ENCODE measurements at places on chromosomes 13 and 19.

- no peak for DNase-seq
These were observed 28.4 kb upstream of the ENOX1 start for GRCh38 chr13:43815204-43815603.

DNA sequence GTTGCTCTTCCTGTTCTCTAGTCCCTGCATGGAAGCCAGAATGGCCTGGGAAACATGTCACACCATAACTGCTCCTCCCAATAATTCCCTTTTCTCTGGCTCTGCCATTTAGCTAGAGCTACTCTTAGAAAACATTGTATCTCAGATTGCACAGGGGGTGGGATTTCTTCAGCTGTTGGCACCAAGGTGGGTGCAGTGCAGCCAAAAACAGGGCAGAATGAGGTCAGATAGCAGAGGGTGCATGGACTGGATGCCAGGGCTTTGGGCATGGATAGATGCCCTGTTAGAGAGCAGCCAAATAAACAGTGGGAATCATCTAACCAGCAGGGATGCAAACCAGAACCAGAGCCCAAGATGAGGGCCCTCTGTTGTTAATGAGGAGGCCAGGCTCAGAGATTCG lies 4.9 kb upstream of the AMER2 start:
- DNase-seq: no peak

- no peak for DNase-seq
These were observed 6.8 kb downstream of the ZNF564 start for GRCh38 chr19:12544401-12544876.

- no peak for DNase-seq
These were observed 568.7 kb downstream of the UQCRFS1 start for GRCh38 chr19:28644169-28644775.

- peak; percentile 21 for DNase-seq
These were observed 955.4 kb downstream of the EFNB2 start for GRCh38 chr13:105579821-105580710.

- DNase-seq: no peak
These were observed 11.4 kb downstream of the MCF2L start for GRCh38 chr13:112980434-112980833.

DNA sequence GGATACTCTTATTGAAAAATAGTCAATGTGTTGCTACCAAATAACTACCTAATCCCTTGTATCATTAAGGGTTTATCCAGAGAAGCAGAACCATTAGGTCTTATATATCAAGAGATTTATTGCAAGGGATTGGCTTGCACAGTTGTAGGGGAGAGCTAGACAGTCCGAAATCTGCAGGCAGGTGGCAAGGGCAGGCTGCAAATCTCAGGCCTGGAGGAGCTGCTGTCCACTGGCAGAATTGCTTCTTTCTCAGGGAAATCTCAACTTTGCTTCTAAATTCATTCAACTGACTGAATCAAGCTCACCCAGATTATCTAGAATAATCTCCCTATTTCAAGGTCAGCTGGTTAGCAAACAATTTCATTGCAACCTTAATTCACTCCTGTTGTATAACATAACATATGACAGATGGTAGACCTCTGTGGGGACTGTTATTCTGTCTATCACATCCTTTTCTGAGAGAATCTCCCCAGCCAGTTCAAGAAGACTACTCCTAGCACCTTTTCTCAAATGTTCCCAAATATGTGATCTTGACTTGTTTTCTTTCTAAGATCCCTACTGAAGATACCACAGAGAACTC lies 194.2 kb downstream of the NHLRC3 start:
- DNase-seq: no peak

GRCh38 chr19:40667602-40668001 lies 22.8 kb downstream of the NUMBL start:
- no peak for DNase-seq

DNA sequence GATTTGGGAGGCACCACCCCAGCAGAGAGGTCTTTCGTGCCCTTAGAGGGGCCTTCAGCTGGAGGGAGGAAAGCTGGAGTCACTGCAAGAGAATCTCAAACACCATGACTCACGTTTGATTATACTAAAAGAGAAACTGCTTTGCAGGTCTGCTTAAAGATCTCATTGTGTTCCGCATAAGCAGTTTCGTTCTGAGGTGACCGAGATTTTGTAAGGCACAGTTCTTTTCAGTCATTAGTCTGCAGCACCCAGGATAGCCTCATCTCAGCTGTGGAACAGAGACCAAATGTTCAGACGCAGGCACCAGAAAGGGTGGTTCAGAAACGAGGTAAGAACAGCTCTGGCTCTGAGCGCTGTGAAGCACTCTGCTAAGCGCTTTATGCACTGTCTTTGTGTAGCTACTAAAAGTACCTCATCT lies 71.2 kb upstream of the GTF3A start:
- DNase-seq: no peak

DNA sequence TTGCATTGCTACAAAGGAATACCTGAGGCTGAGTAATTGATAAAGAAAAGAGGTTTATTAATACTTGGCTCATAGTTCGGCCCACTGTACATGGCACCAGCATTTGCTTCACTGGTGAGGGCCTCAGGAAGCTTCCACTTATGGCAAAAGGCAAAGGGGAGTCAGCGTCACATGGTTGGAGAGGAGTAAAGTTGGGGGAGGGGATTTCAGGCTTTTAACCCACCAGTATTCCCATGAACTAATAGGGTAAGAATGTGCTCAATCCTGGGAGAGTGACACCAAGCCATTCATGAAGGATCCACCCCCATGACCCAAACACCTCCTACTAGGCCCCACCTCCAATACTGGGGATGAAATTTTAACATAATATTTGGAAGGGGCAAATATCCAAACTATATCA lies 82.5 kb upstream of the MYCBP2 start:
- DNase-seq: no peak

DNA sequence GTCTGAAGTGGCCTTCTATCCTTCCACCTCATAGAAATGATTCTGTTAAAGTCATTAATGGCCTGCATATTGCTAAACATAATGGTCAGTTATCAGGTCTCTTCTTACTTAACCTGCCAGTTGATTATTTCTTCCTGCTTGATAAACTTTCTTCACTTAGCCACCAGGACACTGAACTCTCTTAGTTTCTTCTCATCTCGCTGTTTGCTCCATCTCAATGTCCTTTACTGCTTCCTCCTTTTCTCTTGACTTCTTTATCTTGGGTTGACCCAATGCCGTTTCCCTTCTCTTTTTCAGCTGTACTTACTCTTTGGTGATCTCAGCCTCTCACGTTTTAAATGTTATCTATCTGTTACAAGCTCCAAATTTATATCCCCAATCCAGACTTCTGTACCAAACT lies 17.1 kb upstream of the CLC start:
- no peak for DNase-seq

DNA sequence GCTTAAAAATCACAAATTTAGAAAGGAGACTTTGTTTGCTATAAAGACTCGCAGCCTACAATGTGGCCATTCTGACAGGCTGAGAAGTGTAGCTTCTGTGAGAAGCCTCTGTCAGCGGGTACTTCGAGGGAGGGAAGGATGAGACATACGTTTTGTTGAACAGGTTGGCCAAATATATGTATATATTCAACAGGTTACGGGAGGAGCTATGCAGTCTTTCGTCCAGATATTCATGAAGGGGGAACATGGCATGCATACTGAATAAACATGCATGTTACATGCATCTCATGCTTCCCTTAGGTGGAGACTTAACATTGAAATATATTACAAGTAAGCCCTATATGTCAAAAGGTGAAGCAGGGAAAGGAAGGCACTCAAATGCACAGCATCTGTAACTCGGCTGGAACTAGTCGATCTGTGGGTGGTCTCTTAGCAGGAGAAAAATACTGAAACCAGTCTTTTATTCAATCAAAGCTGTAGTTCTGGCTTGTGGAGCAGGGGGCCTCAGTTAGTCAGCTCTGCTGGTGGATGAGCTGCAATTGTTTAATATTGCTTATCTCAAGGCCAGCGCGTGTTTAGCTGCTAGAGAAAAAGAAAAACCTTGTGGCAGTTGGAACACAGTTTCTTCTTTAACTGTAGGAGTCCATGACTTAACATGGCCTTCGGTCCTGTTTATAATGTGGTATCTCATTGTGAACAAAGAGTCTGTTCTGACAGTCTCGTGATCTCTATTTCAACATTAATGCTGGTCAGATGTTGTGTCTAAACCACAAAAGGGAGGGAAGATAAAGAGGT lies 94.3 kb downstream of the FAM216B start:
- no peak for DNase-seq

DNA sequence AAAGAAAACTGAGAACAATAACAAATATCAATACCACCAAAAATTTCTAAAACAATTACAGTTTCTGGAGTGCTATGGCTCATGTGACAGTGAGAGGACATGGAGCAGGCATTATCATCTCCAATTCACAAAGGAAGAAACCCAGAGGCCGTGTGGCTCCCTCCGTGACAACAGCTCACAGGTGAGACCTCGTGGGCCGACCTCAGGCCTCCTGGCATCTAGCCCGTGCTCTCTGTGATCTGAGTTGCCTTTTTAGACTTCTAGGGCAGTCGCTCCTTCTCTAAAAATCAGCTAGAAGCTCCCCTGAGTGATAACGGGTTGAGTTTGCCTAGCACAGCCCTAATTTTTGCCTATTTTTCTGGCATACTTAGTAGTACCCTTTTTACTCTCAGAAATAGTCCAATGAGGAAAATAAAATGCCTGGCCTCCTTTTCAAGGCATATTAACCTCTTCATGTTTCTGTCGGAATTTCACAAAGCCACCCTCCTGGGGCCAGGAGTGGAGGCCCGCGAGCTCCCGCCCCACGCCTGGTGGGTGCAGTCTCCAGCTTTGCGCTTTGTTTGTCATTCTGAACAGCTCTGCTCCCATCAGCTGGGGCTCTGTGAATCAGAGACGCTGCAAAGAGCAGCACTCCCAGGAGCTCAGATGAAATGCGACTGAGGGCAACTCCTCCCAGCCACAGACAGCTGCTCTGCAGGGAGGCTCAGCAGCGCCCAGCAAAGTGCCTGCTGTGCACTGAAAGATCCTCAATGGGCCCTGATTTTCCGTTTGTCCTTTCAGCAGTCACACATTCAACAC lies 292.5 kb downstream of the UQCRFS1 start:
- DNase-seq: no peak

DNA sequence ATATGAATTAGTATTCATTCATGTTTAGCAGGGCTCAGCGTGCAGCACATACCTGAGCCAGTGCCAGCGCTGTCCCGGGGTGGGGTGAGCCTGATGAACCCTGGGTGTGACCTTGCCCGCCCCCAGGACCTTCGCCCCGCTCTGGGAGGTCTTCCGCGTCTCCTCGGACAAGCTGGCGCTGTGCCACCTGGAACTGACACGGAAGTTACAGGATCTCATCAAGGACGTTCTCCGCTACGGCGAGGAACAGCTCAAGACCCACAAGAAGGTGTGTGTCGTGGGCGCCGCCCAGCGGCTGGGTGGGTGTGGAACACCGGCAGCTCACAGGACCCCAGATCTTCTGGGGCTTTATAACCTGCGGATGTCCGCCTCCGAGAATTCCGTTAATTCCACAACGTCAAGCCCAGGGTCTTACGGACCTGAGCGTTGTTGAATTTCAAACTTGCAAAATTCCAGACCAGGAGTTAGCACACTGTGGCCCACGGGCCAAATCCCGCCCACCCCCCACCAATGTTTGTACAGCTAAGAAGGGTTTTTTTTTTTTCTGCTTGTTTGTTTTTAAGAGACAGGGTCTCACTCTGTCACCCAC lies 15.4 kb downstream of the FCHO1 start:
- DNase-seq: peak; percentile 62

DNA sequence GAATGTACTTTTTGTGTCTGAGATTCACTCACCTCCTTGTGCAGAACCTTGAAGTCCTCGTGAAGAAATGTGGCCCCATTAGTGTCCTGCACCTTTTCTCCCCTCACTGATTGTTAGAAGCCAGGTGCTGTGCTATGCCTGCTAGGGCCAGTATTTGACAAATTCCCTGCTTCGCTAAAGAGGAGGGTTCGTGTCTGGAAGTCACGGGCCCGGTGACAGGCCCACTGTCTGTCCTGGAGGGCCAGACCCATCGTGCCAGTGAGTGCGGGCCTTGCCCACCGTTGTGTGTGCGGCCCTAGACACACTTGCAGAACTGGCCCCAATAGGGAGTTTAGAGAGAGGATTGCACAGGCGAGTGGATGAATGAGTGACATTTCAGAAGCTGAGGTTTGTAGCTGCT lies 36.8 kb upstream of the GAS6 start:
- DNase-seq: no peak

- DNase-seq: peak; percentile 96
These were observed 4.5 kb upstream of the ARHGAP35 start for GRCh38 chr19:46856062-46857022.

- no peak for DNase-seq
These were observed 162.5 kb downstream of the OLFM4 start for GRCh38 chr13:53191091-53191490.

GRCh38 chr13:23500849-23501248 lies 67.3 kb upstream of the SACS start:
- no peak for DNase-seq

GRCh38 chr19:1408300-1409203 lies 1.2 kb downstream of the DAZAP1 start:
- DNase-seq: no peak

DNA sequence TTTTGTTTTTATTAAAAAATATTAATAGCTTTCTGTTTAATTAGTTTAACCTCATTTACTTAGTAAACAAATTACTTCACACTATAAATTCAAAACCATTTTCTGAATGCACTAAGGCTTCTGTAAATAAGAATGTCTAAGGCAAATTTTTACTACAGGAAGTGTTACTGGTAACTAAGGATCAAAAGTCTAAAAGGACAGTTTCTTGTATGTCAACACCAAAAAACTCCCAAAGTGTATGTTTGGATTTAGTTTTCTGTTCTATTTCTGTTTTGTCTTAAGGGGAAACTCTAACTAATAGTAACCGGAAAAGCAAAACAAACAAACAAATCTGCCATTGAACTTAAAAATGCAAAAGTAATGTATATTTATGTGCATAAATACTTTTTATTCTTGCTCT lies 24.7 kb downstream of the PRR20E start:
- no peak for DNase-seq

DNA sequence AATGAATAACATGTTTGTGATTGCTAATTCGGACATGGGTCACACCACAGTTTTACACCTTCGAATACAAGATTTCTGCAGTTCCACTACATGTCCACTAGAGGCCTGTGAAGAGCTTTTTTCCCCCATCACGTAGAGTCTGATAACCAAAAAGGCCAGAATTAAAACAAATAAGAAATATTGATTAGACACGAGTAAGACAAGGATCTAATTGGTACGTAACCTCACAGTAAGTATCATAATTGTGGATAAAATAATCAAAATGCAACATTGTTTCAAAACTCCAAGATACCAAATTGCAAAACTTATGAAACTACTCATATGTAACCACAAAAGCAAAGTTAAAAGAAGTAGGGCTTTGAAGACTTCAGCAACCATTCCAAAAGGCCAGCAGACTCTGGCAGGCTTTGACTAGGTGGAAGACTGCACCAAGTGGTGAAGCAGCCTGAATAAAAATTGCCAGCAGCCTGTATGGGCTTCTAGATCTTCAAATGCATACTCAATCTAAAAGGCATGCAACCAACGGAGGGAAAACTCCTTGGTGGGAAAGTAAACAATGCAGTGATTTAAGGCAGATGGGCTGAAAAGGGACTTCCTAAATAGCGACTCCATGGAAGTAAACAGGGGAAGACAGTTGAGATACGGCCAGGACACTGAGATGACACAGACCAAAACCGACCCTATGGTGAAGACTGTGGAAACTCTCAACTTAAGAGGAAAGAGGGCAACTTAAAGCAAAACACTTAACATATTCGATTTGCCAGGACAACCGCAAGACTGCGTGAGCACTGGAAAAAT lies 56.7 kb downstream of the STARD13 start:
- peak; percentile 43 for DNase-seq

- DNase-seq: no peak
These were observed 23.8 kb downstream of the ONECUT3 start for GRCh38 chr19:1777149-1777548.

Data from NCI-H510A treated with DMSO at 0.1 percent for 48 hours (cell line).